HepG2 (cell line): ENCODE measurements at places on chromosomes 2 and 18. TPM values are rescaled to one million over a fixed set of nuclear protein-coding genes. Genes with fewer than 3 reads are reported as not detected.

DNA sequence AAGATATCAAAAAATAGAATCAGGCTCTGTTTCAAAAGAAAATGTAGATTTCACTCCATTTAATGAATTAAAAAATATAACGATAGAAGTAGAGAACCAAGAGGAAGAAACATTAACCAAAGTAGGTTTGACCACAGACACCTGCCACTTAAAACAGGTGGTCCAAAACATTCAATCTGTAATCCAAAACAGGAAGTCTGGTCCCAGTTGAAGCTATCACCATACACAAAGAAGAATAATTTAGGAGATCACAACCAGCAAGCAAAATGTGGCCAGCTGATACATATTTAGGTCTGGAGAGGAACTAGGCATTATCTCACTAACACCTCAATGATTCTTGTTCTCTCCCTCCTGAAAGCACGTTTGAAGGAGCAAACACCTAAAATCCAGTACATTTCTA is 73.1 kb downstream of the FTCDNL1 start:
- no peak overlapping the region for H3K27ac ChIP-seq
- no peak overlapping the region for H3K4me3 ChIP-seq
- peaks cover 2% of the 10 kb centered on the region; the same call in 1 of the 2 replicates for H3K27me3 ChIP-seq
- no peaks in the 10 kb centered on the region for H3K36me3 ChIP-seq
- DNase-seq: no peak
- no peaks in the 10 kb centered on the region for H3K4me1 ChIP-seq

DNA sequence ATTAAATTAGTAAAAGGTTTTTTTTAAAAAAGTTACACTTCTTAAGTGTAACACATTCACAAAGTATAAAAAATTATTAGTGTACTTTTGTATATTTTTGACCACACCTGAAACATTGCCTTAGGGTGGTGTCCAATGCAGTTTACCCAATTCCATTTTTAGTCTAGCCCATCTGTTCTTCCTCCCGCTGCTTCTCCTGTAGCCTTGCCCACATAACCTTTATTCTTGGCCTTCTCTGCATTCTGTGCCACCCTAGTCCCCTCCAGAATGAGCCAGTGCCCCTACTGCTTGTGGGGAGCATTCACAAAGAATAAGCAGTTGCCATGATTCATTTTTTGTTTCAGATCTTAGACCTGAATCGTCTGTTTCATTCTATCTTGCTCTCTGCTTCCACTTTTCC is 78.4 kb upstream of the MYT1L start:
- H3K27me3 ChIP-seq: no peaks in the 10 kb centered on the region
- no peaks in the 10 kb centered on the region for H3K4me1 ChIP-seq
- no peak overlapping the region for H3K27ac ChIP-seq
- no peak overlapping the region for H3K4me3 ChIP-seq

SNORC gene
- total RNA-seq: 48.5 and 86.1 TPM in 2 replicates

FSIP2 gene
- 0.04 and 0.07 TPM in 2 replicates for total RNA-seq

IKZF2 gene
- total RNA-seq: 0.60 and 0.86 TPM in 2 replicates
